ENCODE measurements at places on chromosomes 5 and 9. TPM values are rescaled to one million over a fixed set of nuclear protein-coding genes. Genes with fewer than 3 reads are reported as not detected.

Gene TAF11L10
- total RNA-seq: not detected

Gene GARNL3
- total RNA-seq: 3.5 TPM

Gene MEGF10
- total RNA-seq: not detected

Gene NUDT12
- 0.71 TPM for total RNA-seq

Gene SPATA31C1
- not detected for total RNA-seq

Gene FOXD4
- not detected for total RNA-seq

Gene AGXT2
- total RNA-seq: not detected

Gene IL11RA
- 41.8 TPM for total RNA-seq

Gene FST
- not detected for total RNA-seq

Gene CD180
- total RNA-seq: not detected

Gene SLC23A1
- 0.25 TPM for total RNA-seq

Gene TMEM171
- not detected for total RNA-seq

Gene SH2D3C
- 39.5 TPM for total RNA-seq

Gene PCDHGC5
- not detected for total RNA-seq

Gene HRCT1
- total RNA-seq: not detected

Gene SPINK4
- total RNA-seq: not detected

Gene PPP2R2B
- 1.8 TPM for total RNA-seq
